Hematopoietic multipotent progenitor cell treated with erythropoietin and hydrocortisone succinate and interleukin-3 and kit ligand, for 4 days (in vitro differentiated cells): ENCODE measurements at places on chromosomes 12 and 14.

DNA sequence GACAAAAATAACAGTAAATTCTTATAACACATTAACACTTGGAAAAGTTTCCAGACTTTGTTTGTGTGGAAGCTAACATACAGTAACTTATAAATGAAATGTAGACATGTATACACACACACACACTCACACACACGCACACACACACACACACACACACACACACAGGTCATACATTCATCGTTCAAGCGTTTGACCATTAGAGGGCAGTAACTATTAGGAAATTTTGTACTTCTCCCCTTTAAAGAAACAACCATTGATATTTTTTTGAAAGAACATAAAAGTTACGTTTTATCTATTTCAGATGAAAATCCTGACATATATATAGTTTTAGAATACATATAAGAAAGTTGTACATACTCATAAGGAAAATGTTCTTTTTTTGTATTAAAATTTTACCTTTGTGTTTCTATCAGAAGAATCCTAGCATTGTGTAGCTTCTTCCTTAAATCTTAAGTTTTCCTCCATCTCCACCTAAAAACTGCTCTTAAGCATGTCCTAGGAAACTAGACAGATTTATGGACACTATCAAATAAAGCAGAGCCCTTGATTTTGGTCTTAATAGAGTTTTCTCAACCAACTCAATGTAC is 29.0 kb downstream of the PTPRQ start:
- DNase-seq: peak; percentile 69

DNA sequence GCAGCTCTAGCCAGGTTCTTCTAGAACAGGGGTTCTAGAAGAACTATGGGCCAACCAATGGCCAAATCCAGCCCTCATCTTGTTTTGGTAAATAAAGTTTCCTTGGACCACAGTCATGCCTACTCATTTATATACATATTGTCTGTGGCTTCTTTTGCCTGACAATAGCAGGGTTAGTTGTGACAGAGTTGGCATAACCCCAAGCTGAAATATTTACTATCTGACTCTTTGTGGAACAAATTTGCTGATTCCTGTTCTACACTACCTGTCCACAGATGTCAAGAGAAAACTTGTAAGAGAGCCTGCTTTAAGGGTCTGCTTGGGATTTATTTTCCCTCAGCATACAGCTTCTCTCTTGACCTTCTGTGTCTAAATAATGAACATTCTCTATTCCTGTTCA is 289.0 kb downstream of the KSR2 start:
- no peak for DNase-seq

DNA sequence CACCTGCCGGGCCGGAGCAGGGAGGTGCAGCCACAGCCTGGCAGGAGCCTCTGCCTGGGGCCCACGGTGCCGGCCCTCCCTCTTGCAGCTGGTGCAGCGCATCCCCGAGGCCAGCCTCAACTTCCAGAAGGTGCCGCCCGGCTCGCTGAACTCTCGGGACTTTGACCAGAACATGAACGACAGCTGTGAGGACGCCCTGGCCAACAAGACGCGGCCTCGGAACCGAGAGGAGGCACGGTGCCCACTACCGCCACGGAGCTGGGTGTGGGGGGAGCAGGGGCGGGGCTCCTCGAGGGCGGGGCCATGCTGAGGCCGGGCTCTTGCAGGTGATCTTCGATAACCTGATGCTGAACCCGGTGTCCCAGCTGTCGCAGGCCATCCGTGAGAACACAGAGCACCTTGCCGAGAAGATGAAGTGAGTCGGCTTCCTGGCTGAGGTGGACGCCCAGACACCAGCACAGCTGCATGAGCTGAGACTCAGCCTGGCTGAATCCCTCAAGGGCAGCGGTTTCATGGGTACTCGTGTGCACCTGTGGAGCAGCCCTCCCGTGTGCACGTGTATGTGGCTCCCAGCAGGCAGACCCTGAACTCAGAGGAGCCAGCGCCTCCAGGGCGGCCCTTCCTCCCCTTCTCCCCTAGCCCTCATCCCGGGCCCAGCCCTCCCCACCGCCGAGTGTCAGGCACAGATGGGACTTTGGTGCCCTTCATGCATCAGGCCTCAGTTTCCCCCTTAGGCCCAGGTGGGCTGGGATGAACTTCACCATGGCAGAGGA is 28.6 kb downstream of the CEP170B start:
- no peak for DNase-seq

DNA sequence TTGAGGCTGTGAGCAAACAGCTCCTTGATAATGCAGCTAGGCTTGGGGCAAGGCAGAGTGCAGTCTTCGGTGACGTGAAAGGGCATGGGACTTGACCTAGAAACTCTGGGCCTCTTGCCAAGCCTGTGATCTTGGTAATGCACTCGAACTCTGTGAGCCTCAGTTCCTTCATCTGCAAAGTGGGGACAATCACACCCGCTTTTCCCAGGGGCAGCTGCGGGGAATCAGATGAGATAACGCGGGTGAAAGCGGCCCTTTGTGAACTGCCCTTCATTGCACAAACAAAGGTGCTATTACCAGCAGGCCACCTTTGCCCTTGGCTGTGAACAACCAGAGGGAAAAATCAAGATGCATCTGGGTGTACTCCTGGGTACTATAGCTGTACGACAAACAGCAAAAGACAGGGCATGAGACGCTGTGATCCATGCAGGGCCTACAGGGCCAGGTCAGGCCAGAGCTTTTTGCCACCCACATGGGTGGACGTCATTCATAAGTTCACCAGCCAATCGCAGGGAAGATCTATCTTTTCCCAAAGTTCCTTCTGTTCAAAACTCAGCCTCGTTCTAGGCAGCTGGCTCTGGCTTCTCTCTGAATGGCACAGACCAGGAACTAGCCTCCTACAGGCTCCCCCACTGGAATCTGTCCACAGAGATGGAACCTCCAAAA is 3.2 kb downstream of the MSI1 start:
- no peak for DNase-seq

DNA sequence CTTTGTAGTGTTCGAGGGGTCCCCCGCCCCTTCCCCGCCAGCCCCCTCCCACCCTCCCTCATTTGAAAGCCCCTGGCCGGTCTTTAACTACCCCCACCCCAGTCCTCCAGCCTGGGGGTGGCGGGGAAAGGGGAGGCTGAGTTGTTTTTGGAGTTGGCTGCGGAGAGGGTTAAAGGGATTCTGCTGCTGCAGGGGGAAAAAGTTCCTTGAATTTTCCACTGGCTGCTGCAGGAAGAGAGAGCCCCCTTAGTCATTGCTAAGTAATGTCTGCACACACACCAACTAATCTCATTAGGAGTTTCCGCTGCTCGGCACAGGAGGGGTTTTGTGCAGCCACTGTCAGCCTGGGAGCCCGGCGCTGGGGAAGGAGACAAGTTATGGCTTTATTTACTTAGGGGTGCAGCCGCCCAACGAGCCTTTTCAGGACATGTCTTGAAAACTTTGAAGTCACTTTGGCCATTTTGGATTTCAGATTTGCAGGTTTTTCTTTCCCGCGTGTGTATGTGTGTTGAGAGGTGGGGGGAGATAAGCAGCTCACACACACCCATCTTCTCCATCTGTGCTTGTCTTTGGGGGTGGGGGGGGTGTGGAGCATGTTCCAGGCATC is 1.8 kb downstream of the ELK3 start:
- DNase-seq: peak; percentile 73

DNA sequence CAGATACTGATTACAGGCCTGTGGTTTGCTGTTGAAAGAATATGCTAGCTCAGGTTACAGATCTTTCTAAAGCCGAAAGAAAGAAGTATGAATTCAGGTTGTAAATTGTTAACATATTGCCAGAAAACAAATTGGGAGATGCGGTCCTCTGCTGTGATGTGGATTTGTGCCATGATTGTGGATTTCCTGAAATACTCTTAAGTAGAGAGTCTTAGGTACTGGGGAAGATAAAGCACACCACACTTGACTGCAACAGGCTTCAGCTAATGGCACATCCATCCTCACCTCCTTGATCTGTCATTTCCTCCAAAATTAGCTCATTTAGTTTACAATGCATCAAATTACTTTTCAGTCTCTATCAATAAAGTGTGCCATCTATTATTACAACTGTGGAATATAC is 279.2 kb downstream of the SYT1 start:
- no peak for DNase-seq

GRCh38 chr14:64614805-64615391 is 65.1 kb downstream of the PPP1R36 start:
- DNase-seq: no peak
